ENCODE measurements at places on chromosomes 16 and 17.

DNA sequence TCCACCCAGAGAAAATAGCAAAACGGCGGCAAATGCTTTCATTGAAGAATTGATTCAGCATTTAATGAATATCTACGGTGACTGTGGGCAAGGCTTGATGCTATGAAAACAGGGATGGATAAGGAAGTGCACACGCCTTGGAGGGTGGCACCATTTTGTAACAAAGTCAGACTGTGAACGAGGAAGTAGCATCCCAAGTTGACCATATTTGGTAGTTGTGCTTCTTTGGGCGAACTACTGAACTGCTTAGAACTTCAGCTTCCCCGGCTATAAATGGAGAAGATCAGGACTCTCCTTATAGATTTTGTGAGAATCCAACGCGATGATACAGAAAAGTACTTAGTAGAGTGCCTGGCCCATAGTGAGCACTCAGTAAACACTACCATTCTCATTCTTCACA, 303.2 kb downstream of the MAF start:
- DNase-seq = no peak

- DNase-seq = no peak
These were observed 787 bp upstream of the CCL3L1 start for GRCh38 chr17:36197387-36197703.

DNA sequence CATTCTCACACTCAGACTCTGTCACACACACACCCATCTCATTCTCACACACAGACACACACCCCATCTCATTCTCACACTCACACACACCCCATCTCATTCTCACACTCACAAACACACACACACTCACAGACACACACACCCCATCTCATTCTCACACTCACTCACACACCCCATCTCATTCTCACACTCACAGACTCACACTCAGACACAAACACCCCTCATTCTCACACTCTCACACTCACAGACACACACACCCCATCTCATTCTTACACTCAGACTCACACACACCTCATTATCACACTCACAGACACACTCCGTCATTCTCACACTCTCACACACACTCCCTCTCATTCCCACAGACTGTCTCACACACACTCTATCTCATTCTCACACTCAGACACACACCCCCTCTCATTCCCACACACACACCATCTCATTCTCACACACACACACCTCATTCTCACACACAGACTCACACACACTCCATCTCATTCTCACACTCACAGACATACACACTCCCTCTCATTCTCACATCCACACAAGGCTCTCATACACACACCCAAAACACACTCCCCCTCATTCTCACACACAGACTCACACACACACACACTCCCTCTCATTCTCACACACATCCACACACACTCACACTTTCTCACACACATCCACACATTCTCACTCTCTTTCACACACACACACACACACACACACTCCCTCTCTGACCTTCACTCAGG, 2.9 kb downstream of the ASGR1 start:
- no peak for DNase-seq

GRCh38 chr16:56191835-56192634, 746 bp downstream of the GNAO1 start:
- no peak for DNase-seq

DNA sequence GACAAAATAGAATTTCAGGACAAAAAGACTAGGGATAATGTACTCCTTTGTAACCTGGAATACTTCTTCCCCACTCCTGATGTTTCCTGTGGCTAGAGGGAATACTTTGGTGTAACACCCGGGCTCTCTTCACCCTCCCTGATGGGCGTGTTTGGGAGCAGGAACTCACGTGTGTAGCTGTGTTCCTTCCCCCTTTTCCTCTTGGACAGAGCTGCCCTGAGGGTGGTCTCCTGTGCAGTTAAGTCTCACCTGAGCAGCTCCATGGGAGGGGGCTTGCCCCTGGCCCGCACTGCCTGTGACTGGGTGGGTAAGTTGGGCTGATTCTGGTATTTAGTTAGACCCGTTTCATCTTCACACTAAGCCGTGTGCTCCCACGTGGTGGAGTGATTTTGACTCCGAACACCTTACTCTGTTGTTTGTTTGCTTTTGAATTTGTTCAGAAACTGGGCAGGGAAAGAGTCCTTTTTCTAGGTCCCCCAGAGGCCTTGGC, 87.9 kb downstream of the OR1D5 start:
- no peak for DNase-seq

DNA sequence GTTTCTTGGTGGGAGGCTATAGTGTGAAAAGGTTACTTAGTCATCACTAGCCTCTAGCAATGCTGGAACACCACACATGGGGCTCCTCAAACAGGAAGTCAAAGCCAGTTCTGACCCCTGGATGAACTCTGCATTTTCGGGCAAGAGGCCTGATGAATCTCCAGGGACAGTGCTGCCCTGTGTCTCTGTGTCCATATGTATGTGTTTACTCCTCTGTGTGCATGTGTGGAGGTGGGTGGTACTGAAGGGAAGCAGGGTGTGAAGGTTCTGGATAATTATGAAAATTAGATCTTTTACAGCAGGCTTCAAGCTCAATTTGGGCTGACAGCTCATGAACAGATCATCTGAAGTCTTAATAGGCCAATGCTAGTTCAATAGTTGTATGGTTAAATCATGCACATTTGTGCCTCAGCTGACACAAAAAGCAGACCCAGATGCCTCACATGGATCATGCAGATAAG, 133.6 kb downstream of the SNX11 start:
- no peak for DNase-seq

Data from CD8-positive, alpha-beta memory T cell (primary cell).